Epithelial cell of proximal tubule (primary cell): ENCODE measurements at places on chromosomes 12 and 14. TPM values are rescaled to one million over a fixed set of nuclear protein-coding genes. Genes with fewer than 3 reads are reported as not detected.

- no peak for DNase-seq
These were observed 175.9 kb downstream of the MON2 start for GRCh38 chr12:62642486-62642885.

DNA sequence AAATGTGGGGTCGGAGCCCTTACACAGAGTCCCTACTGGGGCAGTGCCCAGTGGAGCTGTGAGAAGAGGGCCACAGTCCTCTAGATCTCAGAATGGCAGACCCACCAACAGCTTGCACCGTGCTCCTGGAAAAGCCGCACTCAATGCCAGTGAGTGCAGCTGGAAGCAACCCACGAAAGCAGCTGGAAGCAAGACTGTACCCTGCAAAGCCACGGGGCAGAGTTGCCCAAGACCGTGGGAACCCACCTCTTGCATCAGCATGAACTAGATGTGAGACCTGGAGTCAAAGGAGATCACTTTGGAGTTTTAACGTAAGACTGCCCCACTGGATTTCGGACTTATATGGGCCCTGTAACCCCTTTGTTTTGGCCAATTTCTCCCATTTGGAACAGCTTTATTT is 12.3 kb downstream of the GTF2A1 start:
- DNase-seq = no peak

CLEC14A gene
- total RNA-seq = 0.43 TPM in 1 of 2 replicates, not detected in the other

HCAR1 gene
- total RNA-seq = 0.46 and 2.1 TPM in 2 replicates
